ENCODE measurements at places on chromosomes 12 and 14.

DNA sequence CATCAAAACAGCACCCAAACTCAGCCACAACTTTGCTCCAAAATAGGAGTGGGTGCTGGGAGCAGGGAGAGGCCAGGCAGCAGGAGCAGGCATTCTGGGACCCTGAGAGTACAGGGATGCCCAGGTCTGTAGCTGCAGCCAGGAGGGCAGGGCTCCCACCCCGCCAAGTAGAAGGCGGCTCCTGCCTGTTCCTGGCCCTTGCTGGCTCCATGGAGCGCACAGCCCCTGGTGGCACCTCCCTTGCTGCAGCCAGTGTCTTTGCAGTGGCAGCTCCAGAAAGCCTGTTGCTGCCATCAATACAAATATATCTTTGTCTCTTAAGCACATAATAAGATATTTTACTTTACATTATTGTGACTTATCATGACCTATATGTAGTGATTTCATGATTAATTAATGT is 1096.5 kb downstream of the FSCB start:
- DNase-seq: no peak

GRCh38 chr14:29037411-29037810 is 270.8 kb downstream of the FOXG1 start:
- no peak for DNase-seq

GRCh38 chr12:80582431-80582830 is 125.0 kb upstream of the MYF6 start:
- DNase-seq: no peak

- DNase-seq: peak; percentile 86
Observed at GRCh38 chr14:102235275-102235897, 69.6 kb downstream of the MOK start.

GRCh38 chr14:64704743-64705380 is 638 bp downstream of the PLEKHG3 start:
- no peak for DNase-seq

Data from NCI-H524 (cell line).